ENCODE measurements at places on chromosomes 6 and 20. TPM values are rescaled to one million over a fixed set of nuclear protein-coding genes. Genes with fewer than 3 reads are reported as not detected.

GRCh38 chr6:121522771-121523386 is 87.4 kb downstream of the GJA1 start:
- DNase-seq, result no peak

The AGER gene
- polyA plus RNA-seq, result 5.1 TPM

The APOBEC2 gene
- not detected for polyA plus RNA-seq

The STAU1 gene
- polyA plus RNA-seq, result 133 TPM

The THBD gene
- polyA plus RNA-seq, result 0.03 TPM

Data from HepG2 (cell line).